Stimulated activated CD4-positive, alpha-beta T cell treated with anti-CD3 and anti-CD28 coated beads, Interleukin-15, amount 100 ng/mL, for 24 hours (primary cell): ENCODE measurements at places on chromosomes 6 and 20.

DNA sequence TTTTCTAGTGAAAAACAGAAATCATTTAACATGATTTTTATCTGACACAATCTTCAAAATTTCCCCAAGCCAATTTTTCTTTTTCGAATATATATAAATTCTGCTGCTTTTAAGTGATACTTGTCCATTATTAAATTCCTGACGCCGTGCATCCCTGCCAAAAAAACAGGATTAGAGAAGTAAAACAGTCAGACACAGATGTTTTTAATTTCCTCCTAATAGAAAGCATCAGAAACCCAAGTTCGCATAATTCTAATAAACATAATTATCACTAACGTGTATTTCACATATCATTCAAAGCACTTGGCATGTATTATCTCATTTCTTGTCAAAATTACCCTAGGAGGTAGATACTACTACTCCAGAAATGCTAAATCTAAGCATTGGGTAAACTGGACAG lies 179.5 kb downstream of the ZFP64 start:
- DNase-seq = no peak

GRCh38 chr6:161813156-161813555 lies 539.3 kb upstream of the AGPAT4 start:
- no peak for DNase-seq

DNA sequence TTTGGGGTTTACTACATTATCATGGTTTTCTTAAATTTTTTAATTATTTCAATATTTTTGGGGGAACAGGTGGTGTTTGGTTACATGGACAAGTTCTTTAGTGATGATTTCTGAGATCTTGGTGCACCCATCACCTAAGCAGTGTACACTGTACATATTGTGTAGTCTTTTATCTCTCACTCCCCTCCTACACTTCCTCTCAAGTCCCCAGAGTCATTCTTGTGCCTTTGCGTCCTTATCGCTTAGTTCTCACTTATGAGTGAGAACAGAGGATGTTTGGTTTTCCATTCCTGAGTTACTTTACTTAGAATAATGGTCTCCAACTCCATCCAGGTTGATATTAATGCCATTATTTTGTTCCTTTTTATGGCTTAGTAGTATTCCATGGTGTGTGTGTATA lies 130.9 kb upstream of the CD93 start:
- no peak for DNase-seq

- DNase-seq = no peak
Observed at GRCh38 chr6:118649918-118650581, 1.3 kb downstream of the CEP85L start.

DNA sequence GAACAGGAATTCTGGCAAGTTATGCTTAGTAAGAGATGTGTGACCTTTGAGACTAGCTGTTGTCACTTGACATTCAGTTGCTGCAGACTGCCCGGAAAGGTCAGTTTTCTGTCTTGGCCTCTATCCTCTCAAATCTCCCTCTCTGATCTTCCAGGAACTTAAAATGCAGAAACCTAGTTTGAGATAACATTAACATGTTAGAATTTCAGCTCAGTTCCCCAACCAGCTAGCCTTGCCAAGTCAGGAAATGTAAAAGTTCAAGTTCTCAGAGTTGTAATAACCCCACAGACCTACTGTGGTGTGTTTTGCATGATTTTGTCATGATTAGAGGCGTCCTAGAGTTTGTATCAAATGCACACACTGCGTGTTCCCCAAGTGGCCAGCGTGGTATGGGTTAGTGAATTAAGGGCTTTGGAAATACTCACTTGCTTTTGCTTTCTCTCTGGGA lies 46.6 kb downstream of the DUSP22 start:
- no peak for DNase-seq

DNA sequence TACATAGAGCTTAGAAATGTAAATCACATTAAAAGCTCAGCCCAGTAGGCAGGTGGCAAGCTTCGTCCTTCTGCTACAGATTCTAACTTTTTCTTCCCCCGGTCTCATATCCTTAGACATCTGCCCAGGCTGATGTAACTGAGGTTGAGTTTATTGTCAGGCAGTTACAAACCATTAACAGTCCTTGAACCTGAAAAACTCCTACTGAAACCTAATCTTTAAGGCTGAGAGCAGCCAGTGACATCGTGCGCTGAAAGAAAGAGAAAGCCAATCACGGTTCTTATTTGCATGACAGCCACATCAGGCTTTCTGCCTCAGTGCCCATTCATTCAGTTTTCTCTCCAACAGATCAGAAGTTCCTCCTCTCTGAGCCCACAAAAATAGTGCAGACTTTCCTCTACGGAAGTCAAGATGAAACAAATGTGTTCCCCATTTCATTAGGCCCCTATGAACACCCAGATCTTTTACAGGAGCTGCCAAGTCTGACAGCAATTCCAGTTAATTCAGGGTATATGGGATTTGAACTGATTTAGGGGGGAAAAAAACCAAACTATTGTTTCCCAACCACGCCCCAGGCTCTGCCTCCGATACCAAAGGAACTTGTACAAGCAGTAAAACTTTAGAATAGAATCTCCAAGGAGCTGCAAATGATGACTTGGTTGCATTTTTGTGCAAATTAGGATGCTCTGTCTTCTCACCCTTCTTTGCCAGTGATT lies at the start of gene NHSL1:
NHSL1 (minus strand) TSS at position 192 of the 716 bp plus-strand sequence. CDS start 204 bp downstream, outside the sequence.
- no peak for DNase-seq

- no peak for DNase-seq
Observed at GRCh38 chr6:40583709-40584108, 3.5 kb downstream of the LRFN2 start.

- DNase-seq = no peak
Observed at GRCh38 chr6:44665143-44665542, 277.6 kb downstream of the CDC5L start.

DNA sequence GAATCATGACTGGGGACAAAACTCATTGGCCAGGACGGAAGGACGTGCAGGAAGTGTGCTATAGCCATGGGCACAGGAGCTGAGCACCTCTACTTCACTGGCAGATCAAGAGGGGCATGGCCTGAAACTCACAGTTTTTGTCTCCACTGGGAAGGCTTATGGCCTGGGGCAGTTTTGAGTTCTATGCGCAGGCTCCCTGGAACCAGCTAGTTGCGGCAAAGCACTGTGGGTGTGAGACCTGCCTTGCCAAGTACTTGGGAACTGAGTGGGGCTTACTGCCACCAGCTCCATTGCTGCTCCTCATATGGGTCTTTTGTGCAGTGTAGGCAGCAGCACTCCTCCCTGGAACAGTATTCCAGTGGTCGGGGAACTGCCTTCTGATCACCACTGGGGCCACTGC lies 282.6 kb upstream of the EYS start:
- no peak for DNase-seq

- no peak for DNase-seq
Observed at GRCh38 chr6:104118274-104118673, 741.4 kb downstream of the HACE1 start.

DNA sequence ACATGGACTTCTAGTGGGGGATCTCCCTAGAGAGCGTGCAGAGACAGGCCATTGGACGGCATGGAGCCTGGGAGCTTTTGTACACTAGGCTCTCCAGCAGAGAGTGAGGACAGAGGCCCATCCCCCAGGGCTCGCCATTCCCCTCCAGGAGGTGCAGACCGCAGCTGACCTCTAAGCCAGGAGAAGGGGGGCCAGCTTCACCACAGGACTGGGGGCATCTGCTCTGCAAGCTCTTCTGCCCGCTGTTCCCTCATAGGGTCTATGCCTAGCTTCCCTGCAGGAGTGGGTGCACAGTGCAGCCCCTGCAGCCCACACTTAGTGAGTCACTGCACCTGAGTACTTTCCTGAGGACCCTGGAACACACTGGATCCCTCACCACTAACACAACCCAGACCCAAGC lies 94.4 kb downstream of the FHL5 start:
- DNase-seq = no peak
